ENCODE measurements at places on chromosomes 3 and 15.

DNA sequence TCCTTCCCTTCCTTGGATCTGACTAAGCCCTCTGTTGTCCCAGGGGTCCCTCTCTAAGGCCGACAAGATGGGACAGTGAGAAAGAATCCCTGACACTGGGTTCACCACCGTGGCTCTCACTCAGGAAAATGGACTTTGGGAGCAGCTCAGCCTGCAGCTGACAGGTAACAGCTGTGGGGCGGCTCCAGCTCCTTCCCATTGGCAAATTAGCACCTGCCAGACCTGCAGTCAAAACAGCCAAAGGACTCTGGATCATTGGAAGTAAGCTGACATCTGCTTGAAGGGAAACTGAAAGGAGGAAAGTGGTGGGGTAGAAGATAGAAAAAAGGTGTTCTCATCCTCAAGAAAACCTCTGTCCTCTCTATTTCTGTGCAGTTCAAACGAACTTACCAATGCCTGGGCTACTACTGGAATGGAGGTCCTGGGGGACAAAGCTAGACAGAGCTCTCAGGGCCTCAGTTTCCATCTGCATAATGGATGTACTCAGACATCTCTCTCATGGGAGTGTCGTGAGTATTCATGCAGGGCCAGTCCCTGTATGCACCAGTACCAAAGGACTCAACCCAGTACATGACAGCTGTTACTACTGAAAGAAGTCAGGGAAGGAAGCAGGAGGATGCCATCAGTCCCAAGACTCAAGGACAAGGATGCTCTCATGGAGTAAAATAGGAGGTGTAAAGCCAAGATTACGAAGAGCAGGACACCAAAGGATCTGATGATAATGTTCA, 53.6 kb upstream of the DCLK3 start:
- H3K4me1 ChIP-seq: no peaks in the 10 kb centered on the region
- H3K27me3 ChIP-seq: no peaks in the 10 kb centered on the region
- no peak overlapping the region for H3K27ac ChIP-seq
- H3K4me3 ChIP-seq: no peak overlapping the region

- H3K27ac ChIP-seq: no peak overlapping the region
These were observed 89.2 kb downstream of the SEC22A start for GRCh38 chr3:123290962-123291361.

- H3K4me1 ChIP-seq: peaks cover 44% of the 10 kb centered on the region
- H3K27me3 ChIP-seq: peaks cover 4% of the 10 kb centered on the region
- DNase-seq: peak; percentile 55
- no peaks in the 10 kb centered on the region for H3K36me3 ChIP-seq
- no peak overlapping the region for H3K27ac ChIP-seq
- peak overlapping the region; percentile 66 for H3K4me3 ChIP-seq
These were observed 589 bp downstream of the NEIL1 start for GRCh38 chr15:75347222-75348033.

DNA sequence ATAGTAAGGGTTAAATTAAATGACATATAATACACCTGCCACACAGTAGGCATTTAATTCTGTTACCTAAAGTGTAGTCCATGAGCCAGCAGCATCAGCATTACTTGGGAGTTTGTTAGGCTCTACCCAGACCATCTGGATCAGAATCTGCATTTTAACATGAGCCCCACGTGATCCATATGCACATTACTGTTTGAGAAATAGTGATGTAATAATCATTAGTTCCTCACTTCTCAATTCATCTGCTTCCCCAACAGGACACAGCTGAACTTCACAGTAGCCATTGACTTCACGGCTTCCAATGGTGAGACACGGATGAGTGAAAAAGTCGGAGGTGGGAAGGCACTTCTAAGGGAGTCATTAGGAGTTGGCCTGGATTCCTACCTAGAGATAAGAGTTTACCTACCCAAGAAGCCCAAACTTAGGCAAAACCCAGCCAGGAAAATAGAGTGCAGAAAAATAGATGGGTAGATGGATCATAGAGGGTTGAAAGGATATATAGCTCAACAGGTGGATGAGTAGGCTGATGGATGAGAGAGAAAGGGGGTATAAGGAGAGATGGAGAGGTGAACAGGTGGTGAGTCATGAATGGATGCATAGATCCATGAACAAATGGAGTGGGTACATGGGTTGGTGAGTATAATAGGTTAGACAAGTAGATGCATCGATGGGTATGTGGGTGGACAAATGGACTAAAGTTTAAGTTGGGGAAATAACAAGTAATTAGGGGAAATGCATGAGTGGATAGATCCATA, 13.3 kb downstream of the CPNE9 start:
- H3K27me3 ChIP-seq: no peaks in the 10 kb centered on the region
- H3K4me1 ChIP-seq: peaks cover 2% of the 10 kb centered on the region
- no peak overlapping the region for H3K27ac ChIP-seq
- DNase-seq: no peak

GRCh38 chr3:101602731-101603130, 28.8 kb downstream of the PCNP start:
- H3K4me3 ChIP-seq: no peak overlapping the region
- no peaks in the 10 kb centered on the region for H3K27me3 ChIP-seq
- no peak overlapping the region for H3K27ac ChIP-seq
- no peak for DNase-seq

DNA sequence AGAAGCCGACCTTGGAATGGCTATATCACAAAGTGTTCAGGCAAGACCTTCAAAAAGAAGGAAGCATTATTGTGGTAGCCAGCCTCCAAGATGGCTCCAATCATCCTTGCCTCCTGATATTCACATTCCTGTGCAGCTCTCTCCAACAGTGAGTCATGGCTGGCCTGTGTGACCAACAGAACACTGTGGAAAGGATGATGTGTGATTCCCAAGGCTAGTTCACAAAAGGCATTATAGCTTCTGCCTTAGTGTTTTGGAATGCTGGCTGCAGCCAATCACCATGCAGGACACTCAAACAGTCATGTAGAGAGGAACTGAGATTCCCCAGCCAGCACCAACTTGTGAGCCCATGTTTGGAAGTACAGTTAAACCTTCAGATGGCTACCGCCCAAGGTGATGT, 102.6 kb downstream of the EFL1 start:
- DNase-seq: no peak
- H3K4me3 ChIP-seq: no peak overlapping the region
- H3K27me3 ChIP-seq: no peaks in the 10 kb centered on the region
- H3K36me3 ChIP-seq: peaks cover 34% of the 10 kb centered on the region

DNA sequence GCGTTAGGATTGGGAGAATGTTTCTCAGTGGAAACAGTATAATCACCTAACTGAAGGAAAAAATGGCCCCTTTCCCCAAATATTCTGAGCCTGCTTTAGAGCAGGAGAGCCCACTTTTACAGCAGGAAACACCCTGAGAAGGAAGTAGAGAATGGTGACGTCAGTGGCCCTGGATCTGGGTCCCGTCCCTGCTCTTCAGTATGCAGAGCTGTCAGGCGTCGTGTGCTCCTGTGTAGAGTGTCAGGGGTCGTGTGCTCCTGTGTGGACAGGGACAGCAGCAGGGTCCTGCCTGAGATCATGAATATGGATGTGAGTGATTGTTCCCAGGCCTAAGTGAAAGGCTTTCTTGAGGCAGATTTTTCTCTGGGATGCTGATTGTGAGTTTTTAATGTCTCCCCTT, 45.2 kb downstream of the CGNL1 start:
- no peak overlapping the region for H3K27ac ChIP-seq
- no peaks in the 10 kb centered on the region for H3K36me3 ChIP-seq
- H3K4me1 ChIP-seq: peaks cover 14% of the 10 kb centered on the region
- H3K4me3 ChIP-seq: no peak overlapping the region

DNA sequence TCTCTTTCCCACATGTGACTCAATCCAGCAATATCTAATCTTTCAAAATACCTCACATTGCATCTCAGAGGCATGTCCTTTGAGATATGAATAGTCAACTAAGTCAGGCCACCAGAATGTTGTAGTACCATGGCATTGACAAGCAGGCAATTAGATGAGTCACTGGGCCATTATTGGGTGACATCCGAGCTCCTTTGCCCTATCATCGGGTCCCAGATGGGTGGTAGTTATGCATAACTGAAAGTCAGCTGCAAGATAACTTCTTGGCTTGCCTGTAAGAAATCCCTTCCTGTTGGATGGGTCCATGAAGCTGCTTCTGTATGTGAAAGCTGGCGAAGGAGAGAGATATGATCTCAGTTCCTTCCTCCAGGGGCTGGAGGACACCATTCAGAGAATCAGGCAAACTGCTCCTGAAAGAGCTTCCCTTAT, 32.8 kb downstream of the ARRDC4 start:
- no peak overlapping the region for H3K27ac ChIP-seq
- peak; percentile 89 for DNase-seq
- no peaks in the 10 kb centered on the region for H3K36me3 ChIP-seq
- H3K27me3 ChIP-seq: no peaks in the 10 kb centered on the region

DNA sequence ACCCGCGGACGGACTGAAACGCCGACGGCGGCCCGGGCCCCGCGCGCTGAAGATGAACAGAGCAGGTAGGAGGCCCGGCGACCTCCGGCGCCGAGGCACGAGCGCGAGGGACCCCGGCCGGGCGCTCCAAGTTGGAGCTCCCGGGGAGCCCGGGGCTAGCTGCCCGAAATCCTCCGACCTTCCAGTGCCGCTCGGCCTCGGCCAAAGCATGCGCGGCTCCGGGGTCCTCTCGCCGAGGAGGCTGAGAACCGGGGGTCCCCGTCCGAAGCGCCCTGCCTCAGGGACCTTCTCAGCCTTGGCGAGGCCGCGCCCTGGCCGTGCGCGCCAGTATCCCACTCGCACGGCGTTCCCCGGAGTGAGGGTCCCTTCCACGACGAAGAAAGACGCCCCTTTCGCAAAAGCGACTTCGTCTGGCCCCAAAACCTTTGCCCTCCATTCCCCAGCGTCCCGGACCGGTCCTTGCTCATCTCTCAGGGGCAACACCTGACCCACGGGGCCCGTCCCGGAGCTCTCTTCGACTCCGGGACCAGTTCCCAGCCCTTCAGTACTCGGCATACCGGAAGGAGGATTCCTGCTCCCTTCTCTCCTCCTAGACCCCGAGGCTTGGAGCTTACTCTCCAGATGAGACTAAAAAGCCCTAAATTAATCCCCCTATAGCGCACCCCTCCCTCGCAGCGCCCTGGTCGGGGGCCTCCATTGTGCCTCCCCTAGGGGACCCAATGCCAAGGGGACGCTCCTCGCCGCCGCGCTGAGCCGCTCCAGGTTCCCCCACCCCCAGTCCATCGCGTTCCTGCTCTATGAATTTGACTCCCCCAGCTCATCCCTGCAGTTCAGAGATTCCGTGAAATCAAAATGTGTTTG, 7.7 kb upstream of the FGD5 start:
- no peak overlapping the region for H3K27ac ChIP-seq
- no peaks in the 10 kb centered on the region for H3K36me3 ChIP-seq
- peak; percentile 33 for DNase-seq

- H3K27me3 ChIP-seq: no peaks in the 10 kb centered on the region
- peaks cover 5% of the 10 kb centered on the region for H3K4me1 ChIP-seq
- DNase-seq: no peak
- no peak overlapping the region for H3K27ac ChIP-seq
- H3K36me3 ChIP-seq: no peaks in the 10 kb centered on the region
- no peak overlapping the region for H3K4me3 ChIP-seq
These were observed 33.3 kb upstream of the CGNL1 start for GRCh38 chr15:57343048-57343447.

- no peaks in the 10 kb centered on the region for H3K27me3 ChIP-seq
- no peak overlapping the region for H3K4me3 ChIP-seq
- peaks cover 4% of the 10 kb centered on the region for H3K4me1 ChIP-seq
- no peaks in the 10 kb centered on the region for H3K36me3 ChIP-seq
- H3K27ac ChIP-seq: no peak overlapping the region
- no peak for DNase-seq
These were observed 147.4 kb downstream of the ABHD5 start for GRCh38 chr3:43838009-43838758.

DNA sequence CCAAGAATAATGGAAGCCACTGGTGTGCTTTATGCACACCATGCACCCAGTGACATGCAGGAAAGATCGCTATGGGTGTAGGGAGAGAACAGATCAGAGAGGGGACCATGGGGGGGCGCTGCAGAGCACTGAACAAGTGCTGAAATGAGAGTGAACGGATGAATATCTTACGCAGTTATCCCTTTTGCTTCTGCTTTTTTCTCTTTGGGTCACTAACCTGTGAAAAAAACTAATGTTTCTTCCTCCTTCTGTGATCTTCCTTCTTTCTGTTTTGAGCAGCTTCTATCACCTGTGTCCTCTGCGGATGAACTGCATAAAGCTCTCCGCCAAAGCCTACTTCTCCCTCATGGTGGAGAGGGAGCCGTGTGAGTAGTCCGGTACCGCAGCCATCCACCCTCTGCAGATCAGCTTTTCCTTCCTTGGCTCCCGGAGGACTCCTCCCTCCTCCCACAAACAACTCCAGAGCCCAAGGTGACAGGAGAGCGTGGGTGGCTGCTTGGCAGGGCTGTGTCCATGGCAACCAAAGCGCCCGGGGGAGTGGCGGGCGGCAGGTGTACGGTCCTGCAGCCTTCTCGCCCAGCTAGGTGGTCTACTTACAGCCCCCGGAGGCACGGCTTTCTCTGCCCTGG, 106.2 kb downstream of the DGKG start:
- no peak overlapping the region for H3K4me3 ChIP-seq
- H3K27me3 ChIP-seq: no peaks in the 10 kb centered on the region
- no peak overlapping the region for H3K27ac ChIP-seq
- H3K36me3 ChIP-seq: no peaks in the 10 kb centered on the region
- peaks cover 42% of the 10 kb centered on the region for H3K4me1 ChIP-seq
- DNase-seq: peak; percentile 57

DNA sequence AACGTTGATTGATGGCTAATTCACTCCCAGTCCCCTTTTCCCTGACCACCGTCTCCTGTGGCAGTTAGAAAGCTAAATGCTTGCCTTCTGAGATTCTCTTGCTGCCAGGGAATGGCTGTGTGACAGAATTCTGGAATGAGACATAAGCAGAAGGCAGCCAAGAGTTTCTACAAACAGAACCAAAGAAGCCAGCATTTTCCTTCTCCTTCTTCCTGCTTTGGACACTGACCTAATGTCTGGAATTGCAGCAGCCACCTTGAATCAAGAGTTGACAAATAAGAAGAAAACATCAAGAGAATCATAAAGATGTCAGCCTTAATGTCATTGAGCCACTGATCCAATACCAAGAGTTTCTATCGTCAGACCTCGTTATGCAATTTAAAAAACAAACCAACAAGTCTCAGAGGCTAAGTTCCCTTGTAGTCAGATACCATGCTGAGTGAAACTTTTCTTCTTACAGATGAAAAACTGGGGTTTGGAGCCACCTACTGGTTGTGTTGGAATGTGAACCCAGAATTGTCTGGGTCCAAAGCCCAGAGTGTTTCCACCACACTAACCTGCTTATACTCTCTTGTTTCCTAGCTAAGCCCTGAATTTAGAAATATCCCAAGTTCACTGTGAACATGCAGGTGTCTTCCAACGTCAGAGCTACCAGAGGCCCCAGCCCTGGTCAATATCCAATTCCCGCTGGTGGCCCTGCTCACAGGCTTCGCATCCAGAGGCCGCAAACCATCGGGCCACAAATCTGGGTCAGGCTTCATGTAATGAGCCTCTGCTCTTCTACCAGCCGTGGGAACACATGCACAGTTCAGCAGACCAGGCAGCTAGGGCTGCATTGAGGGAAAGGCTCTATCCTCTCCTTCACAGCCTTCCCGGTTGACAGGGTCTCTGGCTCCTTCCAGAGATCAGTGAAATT, 42.5 kb downstream of the MCF2L2 start:
- DNase-seq: peak; percentile 88
- no peak overlapping the region for H3K4me3 ChIP-seq
- H3K27ac ChIP-seq: no peak overlapping the region
- no peaks in the 10 kb centered on the region for H3K27me3 ChIP-seq
- no peaks in the 10 kb centered on the region for H3K36me3 ChIP-seq

Measured in common myeloid progenitor, CD34-positive (primary cell).